ENCODE measurements at places on chromosomes 3 and 15. TPM values are rescaled to one million over a fixed set of nuclear protein-coding genes. Genes with fewer than 3 reads are reported as not detected.

Gene FRMD5
- total RNA-seq: 7.0 TPM

Gene ZIC4
- total RNA-seq: not detected

Gene SLC51A
- not detected for total RNA-seq

Gene MITF
- 30.1 TPM for total RNA-seq

Gene PP2D1
- not detected for total RNA-seq

Gene MEX3B
- 3.2 TPM for total RNA-seq

Gene PLA2G4D
- not detected for total RNA-seq

Gene CLDN18
- total RNA-seq: under 0.01 TPM

All from smooth muscle cell of trachea (primary cell).